ENCODE measurements at places on chromosomes 12 and 14.

DNA sequence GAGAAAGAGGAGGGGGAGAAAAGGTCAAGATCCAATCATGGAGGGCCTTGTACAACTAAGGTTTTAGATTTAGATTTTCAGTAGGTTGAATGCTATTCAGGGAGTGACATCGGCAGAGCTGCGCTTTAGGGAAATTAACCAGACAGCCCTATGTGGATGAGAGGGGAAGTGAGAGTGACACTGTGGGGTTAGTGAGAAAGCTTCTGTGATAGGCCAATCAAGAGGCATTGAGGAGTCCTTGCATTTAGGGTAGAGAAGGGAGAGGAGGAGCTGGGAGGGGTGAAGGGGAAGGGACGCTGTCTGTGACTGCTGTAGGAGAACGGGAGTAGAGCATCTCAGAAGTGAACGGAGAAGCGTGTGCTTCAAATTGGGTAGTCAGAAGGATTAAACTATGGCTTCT, 3.4 kb downstream of the HSD17B6 start:
- no peak for DNase-seq

- DNase-seq = no peak
These were observed 945.4 kb upstream of the FLRT2 start for GRCh38 chr14:84584511-84584910.

- DNase-seq = peak; percentile 74
These were observed 1120.8 kb upstream of the TMEM132C start for GRCh38 chr12:127145929-127146789.

DNA sequence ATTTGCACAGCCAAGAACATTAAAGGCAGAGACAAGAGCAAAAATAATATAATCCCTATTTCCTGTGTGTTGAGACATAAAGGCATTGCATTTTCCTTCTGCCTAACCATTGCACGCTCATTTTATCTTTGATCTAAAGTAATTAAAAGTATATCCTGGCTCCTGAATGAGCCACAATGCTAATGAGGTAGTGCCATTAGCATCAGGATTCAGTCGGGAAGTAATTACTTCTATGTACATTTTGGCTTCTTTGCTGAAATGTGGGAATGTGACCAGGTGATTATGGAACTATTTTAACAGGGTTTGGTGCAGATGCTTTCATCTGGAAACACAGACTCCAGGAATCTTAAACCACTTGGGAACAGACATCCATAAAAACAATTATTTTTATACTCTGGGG, 77.4 kb downstream of the TMTC1 start:
- DNase-seq = no peak

GRCh38 chr12:81070846-81071245, 7.0 kb upstream of the ACSS3 start:
- no peak for DNase-seq

GRCh38 chr12:116606397-116606796, 47.2 kb downstream of the MAP1LC3B2 start:
- DNase-seq = no peak

DNA sequence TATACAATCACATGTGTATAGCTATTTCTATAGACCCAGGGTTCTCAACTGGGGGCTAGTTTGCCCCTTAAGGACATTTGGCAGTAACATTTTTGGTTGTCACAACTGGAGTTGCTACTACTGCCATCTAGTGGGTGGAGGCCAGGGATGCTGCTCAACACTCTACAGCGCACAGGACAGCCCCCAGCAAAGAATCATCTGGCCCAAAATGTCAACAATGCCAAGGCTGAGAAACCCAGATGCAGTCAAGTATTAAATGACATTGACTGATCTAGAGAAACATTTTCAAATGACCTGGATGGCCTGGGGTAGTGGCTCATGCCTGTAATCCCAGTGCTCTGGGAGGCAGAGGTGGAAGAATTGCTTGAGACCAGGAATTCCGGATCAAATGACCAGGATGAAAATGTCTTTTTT, 5.8 kb downstream of the WSB2 start:
- DNase-seq = peak; percentile 54

- no peak for DNase-seq
These were observed 387.5 kb downstream of the BCAT1 start for GRCh38 chr12:24561411-24561871.

- no peak for DNase-seq
These were observed 160.5 kb downstream of the PAH start for GRCh38 chr12:102756530-102756929.

GRCh38 chr14:22159957-22160356, 429.1 kb downstream of the DAD1 start:
- no peak for DNase-seq

GRCh38 chr14:91417120-91417982, at the start of gene CCDC88C:
TSS of gene CCDC88C (minus strand) at chr14:91417820. CDS start at chr14:91417690, 130 bp downstream.
- DNase-seq = peak; percentile 83

- no peak for DNase-seq
These were observed 3.9 kb upstream of the BLOC1S1 start for GRCh38 chr12:55711786-55712553.

- DNase-seq = no peak
These were observed 127.6 kb downstream of the GXYLT1 start for GRCh38 chr12:42017051-42017450.

DNA sequence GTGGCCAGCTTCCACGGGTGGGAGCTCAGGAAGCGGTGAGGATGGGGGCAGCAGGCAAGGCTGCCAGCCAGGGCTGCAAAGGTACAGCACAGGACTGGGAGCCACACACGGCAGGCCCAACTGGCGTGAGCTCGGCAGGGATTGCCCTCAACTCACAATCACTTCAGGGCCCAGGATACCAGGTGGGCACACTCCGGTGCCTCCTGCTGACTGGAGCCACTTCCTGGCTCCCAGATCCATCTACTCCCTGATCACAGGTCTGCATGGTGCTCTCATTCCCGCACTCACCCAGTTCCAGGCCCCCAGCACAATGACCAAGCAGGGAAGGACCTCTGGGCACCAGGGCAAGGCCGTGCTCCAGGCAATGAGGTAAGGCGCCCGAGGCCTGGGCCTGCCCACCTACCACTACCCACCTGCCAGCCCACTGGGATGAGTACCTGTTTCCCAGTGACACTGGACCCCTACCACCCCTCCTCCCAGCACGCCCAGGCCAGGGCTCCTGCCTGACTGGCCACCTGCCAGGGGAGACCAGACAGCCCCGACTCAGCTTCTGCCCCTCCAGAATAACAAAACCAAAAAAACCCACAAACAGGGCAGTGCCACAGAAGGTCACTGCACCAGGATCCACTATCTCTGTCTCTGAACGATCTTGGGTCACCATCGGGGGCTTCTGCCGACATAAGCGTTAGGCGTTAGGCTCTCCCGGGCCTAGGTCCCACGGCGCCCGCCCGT, 1.8 kb downstream of the JAG2 start:
- DNase-seq = no peak

DNA sequence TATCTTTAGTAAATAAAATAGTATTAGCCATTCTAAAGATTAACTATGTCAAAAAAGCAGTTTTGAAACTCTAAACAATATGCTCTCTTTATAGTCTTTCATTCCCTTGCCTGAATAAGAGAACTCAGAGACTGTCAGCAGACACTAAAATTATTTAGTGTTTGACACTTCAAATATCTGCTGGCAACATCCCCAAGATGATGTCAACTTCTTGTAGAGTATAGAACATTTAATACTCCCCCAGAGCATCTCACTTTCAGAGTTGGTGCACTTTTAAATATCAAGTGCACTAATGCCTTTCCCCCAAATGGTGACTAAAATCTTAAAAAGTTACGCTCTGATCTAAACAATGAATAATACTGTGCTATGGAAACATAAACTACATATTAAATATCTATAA, 374.9 kb downstream of the SLC6A15 start:
- no peak for DNase-seq

- no peak for DNase-seq
These were observed 239.2 kb upstream of the CPNE8 start for GRCh38 chr12:39144613-39145061.

GRCh38 chr12:91874086-91874865, 271.4 kb downstream of the BTG1 start:
- DNase-seq = no peak

DNA sequence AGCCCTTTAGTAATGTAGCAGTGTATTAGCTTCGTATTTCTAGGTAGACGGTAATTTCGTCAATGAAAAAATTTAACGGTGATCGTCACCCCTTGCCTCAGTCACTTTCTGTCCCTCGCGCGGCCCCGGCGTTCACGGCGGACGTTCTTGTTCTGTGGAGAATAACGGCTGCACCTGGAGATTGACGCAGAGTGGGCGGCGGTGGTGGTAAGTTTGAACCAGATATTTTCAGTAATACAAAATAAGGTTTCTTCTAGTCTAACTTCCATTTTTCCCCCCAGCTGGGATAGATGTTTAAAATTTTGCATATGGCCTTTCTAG, 341 bp downstream of the ZNF10 start:
- DNase-seq = peak; percentile 20

GRCh38 chr14:30991408-30991807, 34.0 kb upstream of the AP4S1 start:
- no peak for DNase-seq

DNA sequence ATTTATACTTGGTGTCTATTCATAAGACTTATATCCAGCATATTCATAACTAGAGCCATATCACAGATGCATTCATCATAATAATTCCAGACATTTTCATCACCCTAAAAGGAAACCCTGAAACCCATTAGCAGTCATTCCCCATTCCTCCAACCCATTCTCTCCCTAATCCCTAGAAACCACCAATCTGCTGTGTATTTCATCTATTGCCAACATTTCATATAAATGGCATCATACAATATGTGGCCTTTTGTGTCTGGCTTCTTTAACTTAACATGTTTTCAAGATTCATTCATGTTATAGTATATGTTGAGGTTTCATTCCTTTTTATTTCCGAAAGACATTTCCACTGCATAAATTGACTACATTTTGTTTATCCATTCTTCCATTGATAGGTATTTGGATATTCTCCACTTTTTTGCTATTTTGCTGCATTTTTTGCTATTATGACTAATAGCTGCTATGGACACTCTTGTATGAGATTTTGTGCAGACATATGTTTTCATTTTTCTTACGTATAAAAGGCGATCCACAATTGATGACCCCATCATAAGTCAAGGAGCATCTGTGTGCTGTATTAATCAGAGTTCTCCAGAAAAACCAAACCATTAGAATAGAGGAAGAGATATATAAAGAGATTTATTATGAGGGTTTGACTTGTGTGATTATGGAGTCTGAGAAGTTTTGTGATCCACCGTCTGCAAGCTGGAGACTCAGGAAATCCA, 5.1 kb upstream of the OAS2 start:
- DNase-seq = no peak

DNA sequence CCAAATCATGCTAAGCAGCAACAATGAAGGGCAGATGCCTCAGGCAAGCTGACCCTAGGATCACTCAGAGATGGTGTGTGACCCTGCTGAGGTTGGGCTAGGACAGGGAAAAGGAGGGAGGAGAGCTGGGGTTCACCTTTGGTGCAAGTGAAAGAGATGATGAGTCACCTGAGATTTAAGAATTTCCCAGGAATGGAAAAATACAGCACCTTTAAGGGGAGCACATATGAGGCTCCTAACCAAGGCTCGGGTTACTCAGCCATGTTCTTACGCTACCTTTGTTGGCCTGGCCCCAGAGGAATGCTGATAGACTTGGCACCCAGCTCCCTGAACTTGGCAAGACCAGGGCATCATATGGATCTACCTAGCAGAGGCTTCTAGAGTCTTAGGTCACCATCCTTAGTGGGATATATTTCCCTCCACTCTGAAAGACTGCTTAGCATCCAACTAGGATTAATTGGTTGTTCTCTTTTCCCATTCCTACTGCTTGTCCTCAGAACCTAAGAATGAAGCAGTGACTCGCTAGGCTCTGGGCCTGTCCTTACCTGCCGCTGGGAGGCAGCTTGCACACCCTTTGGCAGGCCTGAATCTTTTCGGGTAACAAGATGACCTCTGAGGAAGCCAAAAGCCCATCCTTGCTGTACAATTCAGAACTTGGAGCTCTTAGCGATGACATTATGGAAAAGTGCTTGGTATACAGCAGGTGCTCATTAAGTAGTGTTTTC, 4.0 kb upstream of the NAA25 start:
- DNase-seq = peak; percentile 60

GRCh38 chr14:42149609-42150261, 543.1 kb downstream of the LRFN5 start:
- DNase-seq = no peak

- no peak for DNase-seq
These were observed 34.3 kb downstream of the GALNT9 start for GRCh38 chr12:132295101-132295526.

GRCh38 chr12:115570069-115570777, 707.3 kb downstream of the MED13L start:
- DNase-seq = no peak

- no peak for DNase-seq
These were observed 23.1 kb downstream of the AEBP2 start for GRCh38 chr12:19462406-19462805.

GRCh38 chr12:46698003-46698402, 127.8 kb downstream of the SLC38A4 start:
- no peak for DNase-seq

GRCh38 chr12:57148469-57149244, 1.2 kb upstream of the LRP1-AS start:
- DNase-seq = peak; percentile 39

- no peak for DNase-seq
These were observed 67.0 kb downstream of the PRKCH start for GRCh38 chr14:61388173-61388975.

DNA sequence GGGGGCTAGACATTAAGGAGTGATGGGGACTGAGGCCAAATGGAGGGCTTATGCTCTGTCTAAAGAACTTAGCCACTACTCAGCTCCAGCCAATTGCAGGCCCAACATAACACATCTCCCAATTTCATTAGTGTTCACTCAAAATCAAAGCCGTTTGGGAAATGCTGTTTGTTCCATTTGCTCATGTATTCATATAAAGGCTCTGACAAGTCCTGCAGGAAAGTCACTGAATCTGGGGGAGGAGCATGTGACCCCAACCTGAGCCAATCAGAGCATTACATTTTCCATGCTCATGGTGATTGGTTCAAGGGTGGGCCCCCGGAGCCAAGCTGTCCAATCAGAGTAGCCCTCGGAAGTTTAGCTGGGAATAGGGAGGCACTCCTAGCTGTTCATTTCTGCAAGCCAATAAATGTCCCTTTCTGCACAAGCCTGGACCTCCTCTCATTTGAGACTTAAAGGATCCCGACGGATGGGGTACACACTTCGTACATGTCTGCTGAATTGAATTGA, 20.9 kb downstream of the SDSL start:
- DNase-seq = no peak

- DNase-seq = peak; percentile 10
These were observed 88.3 kb downstream of the OTOGL start for GRCh38 chr12:80187660-80188090.

- no peak for DNase-seq
These were observed 39.2 kb upstream of the PPP1R13B start for GRCh38 chr14:103886304-103887169.

GRCh38 chr12:71438670-71439361, 782 bp upstream of the LGR5 start:
- no peak for DNase-seq

DNA sequence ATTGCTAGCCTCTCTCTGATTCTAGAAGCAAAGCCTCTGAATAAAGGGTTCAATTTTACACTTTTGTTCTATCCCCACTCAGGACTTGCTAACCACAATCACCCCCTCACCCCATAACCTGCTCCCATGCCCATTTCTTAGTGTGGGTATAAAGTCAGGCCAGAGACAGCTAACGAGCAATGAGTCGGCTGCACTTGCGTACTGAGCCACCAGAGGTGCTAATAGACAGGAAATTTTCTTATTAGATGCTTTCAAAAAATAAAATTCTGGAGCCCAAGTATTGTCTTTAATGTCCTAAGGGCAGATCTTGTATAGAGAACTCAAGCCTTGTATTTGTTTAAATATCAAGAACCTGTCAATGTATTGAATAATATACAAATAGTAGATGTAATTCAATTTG, 256.9 kb downstream of the SYT1 start:
- DNase-seq = no peak

Data from body of pancreas (tissue), 4 donors.